ENCODE measurements at places on chromosomes 1 and 21.

GRCh38 chr1:70142075-70142474 is 63.3 kb downstream of the LRRC40 start:
- DNase-seq = no peak

DNA sequence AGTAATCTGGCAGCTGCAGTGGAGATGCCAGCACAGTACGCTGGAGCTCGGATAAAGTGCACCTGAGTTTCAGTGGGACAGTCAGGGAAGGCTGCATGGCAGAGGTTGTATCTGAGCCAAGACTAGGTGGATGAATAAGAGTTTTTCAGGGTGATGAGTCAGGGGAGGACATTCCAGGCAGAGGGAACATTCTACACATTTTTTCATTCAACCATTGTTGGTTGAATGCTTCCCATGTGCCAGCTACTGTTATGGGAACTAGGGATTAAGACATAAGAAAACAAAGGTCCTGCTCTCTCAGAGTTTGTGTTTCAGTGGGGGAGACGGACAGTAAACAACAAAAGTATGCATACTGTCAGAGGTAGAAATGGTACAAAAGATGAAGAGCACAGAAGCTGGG is 5.2 kb downstream of the LEPR start:
- no peak for DNase-seq

- no peak for DNase-seq
Measured at GRCh38 chr21:16837321-16837720, 675.5 kb upstream of the CXADR start.

GRCh38 chr1:178818416-178818815 is 52.5 kb downstream of the ANGPTL1 start:
- DNase-seq = no peak

GRCh38 chr1:99650773-99651437 is 5.0 kb downstream of the PALMD start:
- no peak for DNase-seq
